ENCODE measurements at places on chromosomes 11 and 22.

DNA sequence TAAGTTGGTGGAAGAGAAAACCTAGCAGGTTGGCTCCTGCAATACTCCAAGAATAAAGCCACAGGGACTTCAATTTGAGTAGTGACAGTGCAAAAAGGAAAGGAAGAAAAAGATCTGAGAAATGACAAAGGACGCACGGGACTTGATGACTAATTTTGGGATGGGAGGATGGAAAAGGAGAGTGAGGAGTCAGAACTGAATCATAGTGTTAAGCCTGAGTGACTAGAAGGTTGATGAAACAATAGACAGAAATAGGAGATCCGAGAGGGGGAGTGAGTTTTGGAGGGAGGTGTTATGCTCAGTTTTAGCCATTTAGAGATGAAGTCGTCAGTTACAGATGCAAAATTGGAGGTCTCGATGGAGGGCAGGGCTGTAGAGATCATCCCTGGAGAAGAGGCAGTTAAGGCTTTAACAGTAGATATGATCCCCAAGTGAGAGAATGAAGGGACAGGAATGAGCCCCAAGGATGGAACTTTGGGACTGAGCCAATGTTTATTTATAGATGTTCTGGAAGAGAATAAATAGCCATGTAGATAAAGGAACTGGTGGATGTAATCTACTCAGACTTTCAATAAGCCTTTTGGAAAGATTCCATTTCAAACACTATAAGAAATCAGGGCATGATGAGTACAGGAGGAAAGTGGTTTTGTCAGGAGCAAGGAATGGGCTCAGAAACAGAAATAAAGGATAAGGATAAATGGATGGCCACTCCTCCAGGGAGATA lies 108.9 kb upstream of the NCAM1 start:
- no peak for DNase-seq

DNA sequence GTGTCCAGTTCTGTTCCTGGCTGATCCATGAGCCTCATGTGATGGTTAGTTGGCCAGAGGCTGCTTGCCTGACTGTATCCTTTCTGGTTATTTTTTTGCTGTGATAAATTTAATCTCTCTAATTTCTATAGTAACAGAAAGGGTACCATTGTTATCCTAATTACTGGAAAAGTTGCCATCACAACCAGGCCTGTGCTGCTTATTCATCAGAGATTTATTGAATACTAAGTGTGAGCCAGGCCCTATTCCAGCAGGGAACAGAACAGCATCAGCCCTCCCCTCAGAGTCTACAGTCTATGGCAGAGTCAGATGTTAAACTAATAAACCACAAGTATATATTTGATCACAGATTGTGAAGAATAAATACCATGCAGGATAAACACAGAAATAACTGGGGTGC lies 86.8 kb downstream of the DEPDC5 start:
- DNase-seq, result no peak

DNA sequence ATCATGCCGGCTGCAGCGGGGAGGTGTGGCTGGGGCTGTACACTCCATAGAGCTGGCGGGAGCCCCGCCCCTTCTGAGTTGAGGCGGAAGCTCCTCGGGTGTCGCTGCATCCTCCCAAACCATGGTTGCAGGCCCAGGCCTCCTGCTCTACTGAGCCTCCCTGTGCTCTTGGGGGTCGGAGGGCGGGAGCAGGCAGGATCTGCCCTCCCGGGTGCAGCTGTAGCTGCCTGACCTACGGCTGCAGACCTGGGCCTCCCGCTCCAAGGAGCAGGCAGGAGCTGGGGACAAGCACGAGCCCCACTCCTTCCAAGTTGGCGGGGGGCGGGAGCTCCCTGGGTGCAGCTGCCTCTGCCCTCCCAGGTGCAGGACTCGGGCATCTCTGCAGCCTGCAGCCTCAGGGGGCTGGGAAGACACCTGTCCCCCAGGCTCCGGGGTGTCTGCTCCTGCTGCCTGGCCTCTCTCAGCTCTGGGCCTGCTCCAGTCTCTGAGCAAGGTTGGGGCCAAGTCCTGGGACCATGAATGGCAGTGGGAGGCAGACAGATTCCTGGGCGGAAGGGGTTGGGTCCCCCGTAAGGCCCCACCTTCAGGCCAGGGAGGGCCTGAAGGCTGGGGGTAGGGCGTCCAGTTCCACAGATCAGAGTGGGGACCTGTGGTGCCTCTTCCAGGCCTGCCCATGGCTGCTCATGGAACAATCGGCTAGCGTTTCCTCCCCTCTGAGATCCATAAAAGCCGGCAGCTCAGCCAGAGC lies 46.4 kb upstream of the SC5D start:
- no peak for DNase-seq

DNA sequence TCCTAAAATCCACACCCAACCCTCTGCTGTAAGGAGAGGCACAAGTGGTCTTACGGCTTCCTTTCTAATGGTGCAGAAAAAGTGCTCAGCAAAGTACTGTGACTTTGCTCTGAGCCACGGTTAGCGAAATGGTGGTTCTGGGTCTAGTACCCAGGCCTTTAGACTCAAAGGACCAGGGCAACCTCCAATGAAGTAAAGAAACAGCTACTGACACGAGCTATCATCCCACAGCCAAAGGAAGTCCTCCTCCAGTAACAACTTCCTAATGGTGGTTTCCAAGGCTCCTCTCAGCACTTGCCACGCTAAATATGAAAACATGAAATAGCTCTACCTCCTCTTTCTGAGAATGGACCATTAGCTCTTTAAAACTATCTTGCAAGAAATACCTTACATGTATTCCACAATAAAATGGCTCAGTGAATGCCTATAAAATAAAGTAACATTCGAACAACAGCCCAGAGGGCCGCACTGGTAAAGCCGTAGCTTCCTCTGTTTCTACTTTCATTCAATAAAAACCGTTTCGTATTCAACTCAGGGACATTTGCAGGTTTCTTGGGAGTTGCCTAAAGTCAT lies 122.4 kb downstream of the ETS1 start:
- DNase-seq, result no peak

DNA sequence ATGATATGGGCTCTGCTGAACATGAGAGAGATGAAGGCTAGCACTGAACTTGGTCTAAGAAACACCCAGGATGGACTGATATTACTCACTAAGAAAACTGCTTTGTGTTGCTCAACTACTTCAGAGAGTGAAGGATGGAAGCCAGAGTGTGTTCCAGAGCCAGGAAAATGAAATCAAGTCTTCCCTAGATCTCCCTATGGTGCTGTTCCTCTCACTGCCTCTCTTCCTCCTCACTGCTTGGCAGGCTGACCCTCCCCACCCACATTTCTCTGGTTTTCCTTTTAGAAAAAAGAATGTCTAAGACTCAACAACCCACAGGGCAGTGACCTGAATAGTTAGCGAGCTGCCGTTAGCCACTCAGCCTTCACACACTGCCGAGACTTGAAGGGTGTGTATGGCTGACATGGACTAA lies 65.6 kb downstream of the CCDC81 start:
- no peak for DNase-seq

DNA sequence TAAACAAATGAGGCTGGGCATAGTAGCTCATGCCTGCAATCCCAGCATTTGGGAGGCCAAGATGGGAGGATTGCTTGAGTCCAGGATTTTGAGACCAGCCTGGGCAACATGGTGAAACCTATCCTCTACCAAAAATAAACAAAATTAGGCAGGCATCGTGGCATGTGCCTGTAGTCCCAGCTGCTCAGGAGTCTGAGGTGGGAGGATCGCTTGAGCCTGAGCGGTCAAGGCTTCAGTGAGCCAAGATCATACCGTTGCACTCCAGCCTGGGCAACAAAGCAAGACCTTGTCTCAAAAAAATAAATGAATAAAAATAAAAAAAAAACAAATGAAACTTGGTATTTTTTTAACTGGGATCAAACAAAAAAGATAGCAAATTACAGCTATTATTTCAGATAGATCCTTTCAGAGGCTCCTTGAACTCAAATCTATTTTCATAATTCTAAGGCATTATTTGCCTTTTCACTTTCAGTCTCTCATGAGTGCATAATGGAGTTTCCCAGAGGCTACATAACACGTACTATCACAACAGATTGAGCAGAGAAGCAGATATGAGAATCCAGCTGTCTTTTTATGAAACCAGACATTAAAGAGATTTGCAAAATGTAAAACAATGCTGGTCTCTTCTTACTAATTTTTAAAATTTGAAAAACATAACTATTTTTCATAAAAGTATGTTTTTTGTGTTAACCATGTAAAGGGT lies 23.1 kb downstream of the DDIAS start:
- DNase-seq, result no peak

DNA sequence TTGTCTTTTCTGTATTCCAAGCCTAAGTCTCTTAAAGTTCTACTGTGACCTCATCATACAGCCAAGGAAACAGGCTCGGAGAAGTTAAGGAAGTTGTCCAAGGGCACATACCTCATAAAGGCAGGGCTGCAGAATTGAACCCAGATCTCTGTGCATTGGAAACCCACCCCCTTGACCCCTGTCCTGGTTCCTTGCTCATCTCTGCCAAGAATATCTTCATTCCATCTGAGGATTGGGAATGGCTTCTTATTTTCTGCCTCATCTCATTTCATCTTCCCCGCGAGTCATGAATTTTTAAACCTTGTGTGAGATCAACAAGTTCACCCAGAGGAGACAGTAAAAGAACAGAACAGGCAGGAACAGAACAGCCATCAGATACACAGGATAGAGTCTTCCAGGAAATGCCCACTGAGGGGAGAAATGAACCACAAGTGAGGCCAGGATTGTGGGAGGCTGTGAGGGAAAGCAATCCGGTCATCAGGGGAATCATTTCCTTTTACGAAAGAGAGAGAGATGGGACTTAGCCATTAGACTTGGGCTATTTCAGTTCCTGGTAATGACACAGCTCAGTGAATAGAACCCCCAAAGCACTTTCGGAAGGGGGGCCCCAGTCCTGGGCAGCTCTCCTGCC lies 34.4 kb upstream of the LRRC10B start:
- DNase-seq, result no peak

- no peak for DNase-seq
Observed at GRCh38 chr11:118643995-118644345, 35.5 kb downstream of the TREH start.

- no peak for DNase-seq
Observed at GRCh38 chr11:71238285-71238875, 14.0 kb downstream of the SHANK2 start.

GRCh38 chr11:128759168-128759567 lies 65.3 kb downstream of the FLI1 start:
- no peak for DNase-seq

DNA sequence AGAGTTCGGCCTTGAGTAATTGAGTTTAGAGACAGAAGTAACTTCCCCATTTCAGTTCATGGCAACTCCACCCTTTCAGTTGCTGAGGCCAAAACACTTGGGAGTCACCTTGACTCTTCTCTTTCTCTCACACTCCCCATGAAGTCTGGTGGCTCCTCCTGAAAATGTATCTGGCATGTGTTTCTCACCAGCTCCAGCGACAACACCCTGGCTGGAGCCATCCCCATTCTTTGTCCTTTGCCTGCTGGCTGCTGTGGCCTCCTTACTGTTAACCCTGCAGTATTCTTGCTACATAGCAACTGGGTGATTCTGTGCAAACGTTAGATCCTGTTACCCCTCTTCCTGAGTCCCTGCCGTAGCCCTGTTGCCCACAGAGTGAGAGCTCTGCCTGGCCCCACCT lies 23.8 kb downstream of the SLC6A5 start:
- DNase-seq, result no peak

DNA sequence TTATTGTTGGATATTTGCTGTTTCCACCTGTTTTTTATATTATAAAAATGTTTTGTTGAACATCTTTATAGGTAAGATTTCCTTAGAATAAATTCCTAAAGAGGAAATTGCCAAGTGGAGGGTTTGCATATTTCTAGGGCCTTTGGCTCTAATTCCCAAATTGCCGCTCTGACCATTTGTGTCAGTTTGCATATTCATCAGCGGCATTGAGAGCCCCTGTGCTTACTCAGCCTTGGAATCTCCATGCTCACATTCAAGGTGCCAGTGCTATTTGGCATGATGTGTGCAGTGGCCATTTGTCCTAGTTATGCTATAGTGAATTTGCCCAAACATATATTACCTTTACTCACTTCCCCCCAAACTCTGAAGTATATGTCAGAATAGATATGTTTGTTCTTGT lies 25.5 kb downstream of the KREMEN1 start:
- no peak for DNase-seq

- DNase-seq, result no peak
Observed at GRCh38 chr11:8704136-8704535, 21.5 kb downstream of the RPL27A start.

- no peak for DNase-seq
Observed at GRCh38 chr11:9138133-9138453, 46.7 kb upstream of the SCUBE2 start.

DNA sequence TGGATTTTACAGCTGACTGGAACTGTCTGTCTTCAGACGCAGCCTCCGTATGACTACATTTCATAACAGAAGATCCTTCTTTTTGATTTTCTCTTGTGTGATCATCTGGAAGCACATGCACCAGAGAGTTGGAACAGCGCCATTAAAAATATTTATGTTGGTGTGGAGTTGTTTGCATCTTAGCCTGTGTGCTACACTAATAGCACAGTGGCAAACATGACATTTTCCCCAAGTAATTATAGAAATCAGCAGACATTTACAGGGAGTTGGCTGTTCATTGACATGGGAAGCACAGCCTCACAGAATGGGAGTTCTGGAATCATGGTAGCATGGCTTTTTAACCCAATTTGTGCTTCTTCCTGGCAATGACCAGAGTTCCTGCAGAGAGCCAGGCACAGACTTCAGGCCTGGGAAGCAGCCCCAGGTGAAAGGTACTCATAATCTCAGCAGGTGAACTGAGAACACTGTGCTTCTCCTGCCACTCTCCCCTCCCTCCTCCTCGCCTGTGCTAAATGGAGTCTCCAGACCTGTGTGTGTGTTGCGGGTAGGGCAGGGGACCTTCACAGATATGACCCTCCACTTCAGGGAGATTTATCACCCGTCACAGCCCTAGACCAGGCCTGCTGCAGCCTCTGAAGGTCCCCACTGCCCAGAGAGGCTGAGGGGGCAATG lies 82.8 kb upstream of the PLET1 start:
- no peak for DNase-seq
